ENCODE measurements at places on chromosomes 4 and X.

- DNase-seq: no peak
Observed at GRCh38 chrX:85815203-85815751, 232.1 kb downstream of the CHM start.

DNA sequence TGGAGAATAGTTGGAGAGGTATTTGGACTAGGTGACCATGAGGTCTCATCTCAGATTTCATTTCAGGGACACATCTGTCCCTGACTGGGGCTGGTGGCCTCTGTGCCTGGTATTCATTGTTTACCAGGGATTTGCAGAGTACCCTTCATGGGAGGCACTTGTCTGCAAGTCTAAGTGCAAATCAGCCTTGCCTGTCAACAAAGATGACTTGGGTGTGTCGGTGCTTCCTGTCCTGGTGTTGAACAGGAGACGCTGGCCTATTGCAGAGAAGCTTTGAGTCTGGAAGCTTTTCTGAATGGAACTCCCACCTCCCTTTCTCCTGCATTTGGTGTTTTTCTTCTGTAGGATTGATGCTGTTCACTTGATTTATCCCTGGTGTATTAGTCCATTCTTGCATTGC, 104.1 kb downstream of the TNIP2 start:
- no peak for DNase-seq

DNA sequence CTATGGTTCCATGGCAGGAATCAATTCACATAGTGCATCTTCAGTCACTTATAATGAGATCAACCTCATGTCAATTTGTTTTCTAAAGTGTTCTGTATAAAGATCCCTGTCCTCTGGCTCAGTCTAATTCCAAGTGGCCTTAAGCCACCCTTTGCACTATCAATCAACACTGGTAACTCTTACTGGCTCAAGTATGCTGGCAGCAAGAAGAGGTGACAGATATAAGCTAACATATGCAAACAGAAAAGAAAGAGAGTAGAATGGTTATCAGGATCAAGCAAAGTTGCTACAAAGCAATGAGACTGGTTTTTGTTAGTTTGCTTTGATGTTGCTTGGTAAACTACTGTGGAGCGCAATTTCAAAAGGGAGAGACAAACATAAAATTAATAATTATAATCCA, 67.0 kb downstream of the AMMECR1 start:
- DNase-seq: no peak

GRCh38 chr4:4668355-4669210, 126.7 kb upstream of the STX18 start:
- no peak for DNase-seq

GRCh38 chr4:185053746-185054145, 35.5 kb downstream of the HELT start:
- no peak for DNase-seq

All from right renal pelvis (tissue), 4 donors.